Fibroblast of upper back skin (primary cell): ENCODE measurements at places on chromosomes 13 and 19.

GRCh38 chr13:85654227-85654626 lies 145.0 kb downstream of the SLITRK6 start:
- DNase-seq, result no peak

DNA sequence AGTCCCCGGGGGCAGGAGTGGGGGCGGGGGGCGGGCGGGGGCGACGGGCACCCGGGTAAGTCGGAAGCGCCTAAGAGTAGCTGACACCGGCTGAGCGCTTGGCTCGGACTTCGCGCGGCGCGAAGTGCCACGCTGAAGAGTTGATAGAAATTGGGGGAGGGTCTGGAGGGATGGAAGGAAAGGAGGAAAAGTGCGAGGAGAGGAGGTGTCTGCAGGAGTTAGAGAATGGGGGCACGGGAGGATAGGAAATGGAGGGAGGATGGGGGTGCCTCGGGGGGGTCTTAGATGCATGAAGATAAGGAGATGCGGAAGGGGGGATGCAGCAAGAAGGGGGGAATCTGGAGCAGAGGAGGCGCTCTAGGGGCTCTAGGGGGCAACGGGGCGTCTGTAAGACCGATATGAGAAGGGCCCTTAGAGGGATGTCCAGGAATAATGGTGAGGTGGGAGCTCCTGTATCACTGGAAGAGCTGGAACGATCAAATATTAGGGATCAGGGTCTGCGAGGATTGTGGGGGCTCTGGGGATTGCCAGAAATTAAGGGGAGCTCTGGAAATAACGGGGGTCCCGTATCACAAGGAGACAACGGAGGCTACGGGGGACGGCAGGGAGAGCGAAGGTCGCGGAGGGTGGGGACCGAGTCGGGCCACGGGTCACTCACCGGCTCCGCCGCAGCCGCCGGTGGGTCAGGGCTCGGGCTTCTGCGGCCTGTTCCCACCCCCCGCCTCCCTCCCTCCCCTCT lies at the start of gene MYPOP:
TSS of gene MYPOP (minus strand) at position 702 of the 739 bp plus-strand sequence. CDS start 840 bp downstream, outside the sequence.
- no peak for DNase-seq

DNA sequence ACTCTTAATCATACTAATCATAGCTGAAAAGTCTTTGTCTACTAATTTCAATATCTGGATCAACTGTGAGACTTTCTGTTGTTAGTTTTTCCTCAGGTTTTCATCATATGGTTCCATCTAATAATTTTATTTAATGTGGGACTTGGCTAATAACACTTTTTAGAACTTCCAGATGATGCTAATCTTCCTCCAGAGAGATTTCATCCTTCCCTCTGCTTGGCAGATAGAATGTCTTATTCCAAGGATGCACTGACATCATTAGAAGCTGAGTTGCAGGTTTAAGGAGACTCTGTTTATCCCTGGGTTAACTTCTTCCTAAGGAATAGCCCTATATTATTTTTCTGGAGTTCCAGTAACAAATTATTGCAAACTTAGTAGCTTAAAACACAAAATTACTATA lies 325.6 kb downstream of the COG6 start:
- no peak for DNase-seq

DNA sequence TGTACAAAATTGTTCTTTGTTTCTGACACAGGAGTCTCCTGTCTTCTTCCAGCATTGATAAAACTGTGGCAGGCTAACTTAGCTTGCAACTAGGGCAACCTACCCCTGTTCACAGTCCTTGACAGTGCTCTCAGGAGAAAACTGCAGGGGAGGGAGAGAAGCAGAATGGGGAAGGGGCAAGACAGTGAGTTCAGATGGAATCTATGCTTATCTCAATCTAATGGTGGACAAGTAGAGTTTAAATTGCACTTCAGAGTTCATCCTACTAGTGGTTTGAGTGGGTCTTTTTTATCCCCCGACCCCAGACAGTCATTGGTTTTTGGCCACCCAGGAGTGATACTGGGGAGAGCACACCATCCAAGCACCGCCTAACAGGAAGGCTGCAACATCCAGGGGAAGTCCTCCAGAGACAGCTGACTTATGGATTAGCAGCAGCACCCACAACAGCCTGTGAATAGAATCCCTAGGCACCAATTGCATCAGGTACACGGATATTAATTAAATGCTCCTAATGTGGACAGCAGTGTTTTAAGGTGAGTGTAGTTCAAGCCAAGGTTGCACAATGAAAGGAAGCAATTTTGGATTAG lies 236.6 kb downstream of the NHLRC3 start:
- DNase-seq, result no peak

- no peak for DNase-seq
Measured at GRCh38 chr13:47408546-47409319, 511.9 kb upstream of the HTR2A start.

- no peak for DNase-seq
Measured at GRCh38 chr13:34777089-34777913, 164.8 kb upstream of the NBEA start.

DNA sequence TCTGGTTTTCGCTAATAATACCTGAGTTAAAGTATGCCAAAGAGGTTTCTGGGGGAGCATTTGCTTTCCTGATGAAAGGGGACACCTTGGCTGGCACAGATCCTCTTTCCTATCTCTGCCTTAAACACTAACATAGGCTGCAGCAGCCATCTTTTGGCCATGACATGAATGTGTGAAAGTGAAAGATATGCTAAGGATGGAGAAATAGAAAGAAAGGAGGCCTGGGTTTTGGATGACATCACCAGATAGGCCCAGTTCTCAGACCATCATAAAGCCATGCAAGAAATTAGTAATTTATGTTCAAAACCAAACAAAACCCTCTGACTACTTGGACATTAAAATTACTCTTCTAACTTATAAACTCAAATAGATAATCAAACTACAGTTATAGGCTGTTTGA lies 279.7 kb downstream of the COG6 start:
- no peak for DNase-seq

GRCh38 chr13:64130171-64130570 lies 2714.5 kb upstream of the PCDH20 start:
- DNase-seq, result no peak

DNA sequence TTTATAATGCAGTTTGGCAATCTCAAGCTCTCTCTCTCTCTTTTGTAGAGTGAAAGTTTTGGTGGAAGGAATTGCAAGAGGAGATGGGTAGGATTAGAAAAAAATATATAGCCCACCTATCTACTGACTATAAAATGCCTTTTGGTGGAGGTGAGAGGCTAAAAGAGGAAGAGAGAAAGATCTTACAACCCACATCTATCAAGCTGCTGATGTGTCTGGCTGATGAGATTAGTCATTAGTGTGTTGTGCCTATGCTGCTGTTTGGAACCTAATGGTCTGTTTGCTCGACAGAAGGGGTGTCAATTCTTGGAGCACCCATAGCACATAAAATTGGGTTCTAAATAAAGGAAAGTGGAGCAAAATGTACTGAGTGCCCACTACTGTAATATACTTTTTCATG lies 411.0 kb downstream of the HS6ST3 start:
- DNase-seq, result no peak

DNA sequence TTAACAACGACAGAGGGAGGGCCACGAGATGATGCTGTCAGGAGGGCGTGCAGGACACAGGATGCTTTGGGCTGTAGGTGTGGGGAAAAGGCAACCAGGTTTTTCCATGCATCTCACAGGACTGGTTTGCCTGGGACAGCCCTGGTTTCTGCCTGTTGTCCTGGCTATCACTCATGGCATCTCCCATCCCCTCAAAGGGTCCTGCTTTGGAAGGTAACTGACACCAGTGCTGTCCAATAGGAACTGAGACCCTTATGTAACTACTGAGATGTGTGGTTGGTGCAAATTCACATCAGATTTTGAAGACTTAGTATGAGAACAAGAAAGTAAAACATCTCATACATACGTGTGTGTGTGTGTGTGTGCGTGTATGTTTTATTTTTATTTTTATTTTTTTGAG lies 144.2 kb downstream of the URI1 start:
- no peak for DNase-seq

- DNase-seq, result no peak
Measured at GRCh38 chr13:113053376-113053775, 52.2 kb upstream of the F7 start.

GRCh38 chr13:112592647-112593046 lies 4.7 kb upstream of the TUBGCP3 start:
- DNase-seq, result no peak

GRCh38 chr13:85031771-85032170 lies 767.4 kb downstream of the SLITRK6 start:
- no peak for DNase-seq

DNA sequence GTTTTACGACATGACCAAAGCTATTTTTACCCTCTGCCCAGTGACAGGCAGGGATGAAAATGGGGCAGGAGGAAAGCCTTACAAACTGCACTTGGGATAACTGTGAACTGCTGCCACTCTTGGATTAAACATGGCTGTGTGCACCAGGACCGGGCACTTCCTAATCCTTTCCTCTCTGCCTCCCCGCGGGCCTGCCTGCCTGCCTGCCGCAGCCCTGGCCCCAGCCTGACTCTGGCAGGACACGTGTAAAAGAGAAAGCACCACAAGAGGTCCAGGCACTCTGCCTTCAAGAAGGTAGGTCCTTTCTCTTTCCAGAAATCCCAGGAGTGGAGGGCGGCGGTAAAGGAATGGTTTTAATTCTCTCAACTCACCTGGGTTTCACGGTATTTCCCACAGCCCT lies 4.8 kb downstream of the TSHZ3 start:
- no peak for DNase-seq

GRCh38 chr13:50730496-50731351 lies 112.8 kb downstream of the DLEU7 start:
- peak; percentile 42 for DNase-seq

DNA sequence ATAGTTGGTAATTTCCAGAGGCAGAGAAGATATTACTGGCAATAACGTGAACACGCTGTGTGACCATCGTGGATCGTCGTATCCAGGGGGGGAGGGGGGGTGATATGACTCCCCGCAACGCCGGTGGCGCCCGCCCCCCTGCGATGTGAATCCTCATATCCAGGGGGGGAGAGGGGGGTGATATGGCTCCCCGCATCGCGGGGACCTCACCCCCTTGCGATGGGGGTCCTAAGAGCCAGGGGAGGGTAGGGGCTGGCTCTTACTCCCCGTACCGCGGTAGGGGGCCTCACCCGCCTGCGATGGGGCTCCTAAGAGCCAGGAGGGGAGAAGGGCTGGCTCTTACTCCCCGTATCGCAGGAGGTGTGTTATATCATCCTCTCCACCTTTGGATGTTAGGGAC lies 31.3 kb upstream of the RGCC start:
- no peak for DNase-seq

DNA sequence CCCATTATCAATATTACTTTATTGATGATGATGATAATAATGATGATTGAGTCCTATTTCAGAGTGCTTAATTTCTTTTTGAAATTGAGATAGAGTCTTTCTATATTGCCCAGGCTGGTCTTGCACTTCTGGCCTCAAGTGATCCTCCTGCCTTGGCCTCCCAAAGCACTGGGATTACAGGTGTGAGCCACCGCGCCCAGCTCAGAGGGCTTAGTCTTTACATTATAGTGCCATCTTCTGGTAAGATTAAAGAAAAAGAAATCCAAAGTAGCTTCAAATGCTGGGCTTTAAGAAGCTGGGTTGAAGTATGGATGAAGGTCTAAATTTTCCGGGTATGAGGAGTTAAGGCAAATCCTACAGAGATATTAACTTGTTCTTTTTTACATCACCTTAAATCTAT lies 3.4 kb upstream of the ZNF333 start:
- no peak for DNase-seq

- no peak for DNase-seq
Measured at GRCh38 chr13:24891476-24892108, 127.6 kb downstream of the RNF17 start.

DNA sequence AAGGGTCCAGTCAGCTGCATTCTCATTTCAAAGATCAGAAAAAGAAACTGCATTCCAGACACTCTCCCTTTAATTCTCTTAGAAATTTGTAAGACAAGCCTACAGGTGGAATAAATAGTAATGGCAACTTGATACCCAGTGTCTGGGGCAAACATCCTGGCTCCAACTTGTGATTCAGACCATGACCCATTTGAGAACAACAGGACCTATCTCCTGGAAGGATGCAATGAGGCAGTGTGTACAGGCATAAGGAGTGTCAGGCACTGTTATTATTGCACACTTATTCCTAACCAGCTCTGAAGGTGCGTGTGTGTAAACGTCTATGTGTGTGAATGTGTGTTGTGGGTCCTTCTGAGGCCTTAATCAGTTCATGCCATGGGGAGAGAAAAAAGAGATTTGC lies 13.9 kb downstream of the ERICH6B start:
- no peak for DNase-seq

DNA sequence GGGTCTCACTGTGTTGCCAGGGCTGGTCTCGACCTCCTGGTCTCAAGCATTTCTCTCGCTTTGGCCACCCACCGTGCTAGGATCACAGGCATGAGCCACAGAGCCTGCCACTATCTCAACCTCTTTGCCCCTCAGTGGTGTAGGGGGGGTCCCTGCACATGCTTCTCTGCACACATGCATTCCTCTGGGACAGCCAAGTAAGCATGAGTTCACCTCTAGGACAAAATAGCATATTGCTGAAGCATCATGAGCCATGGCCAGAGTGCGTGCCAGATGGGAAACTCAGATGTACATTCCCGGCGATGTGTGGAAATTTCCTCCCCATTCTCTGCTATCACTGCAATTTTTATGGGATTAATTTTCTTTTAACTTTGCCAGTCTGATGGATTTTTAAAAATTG lies 23.1 kb downstream of the CHAF1A start:
- peak; percentile 92 for DNase-seq

DNA sequence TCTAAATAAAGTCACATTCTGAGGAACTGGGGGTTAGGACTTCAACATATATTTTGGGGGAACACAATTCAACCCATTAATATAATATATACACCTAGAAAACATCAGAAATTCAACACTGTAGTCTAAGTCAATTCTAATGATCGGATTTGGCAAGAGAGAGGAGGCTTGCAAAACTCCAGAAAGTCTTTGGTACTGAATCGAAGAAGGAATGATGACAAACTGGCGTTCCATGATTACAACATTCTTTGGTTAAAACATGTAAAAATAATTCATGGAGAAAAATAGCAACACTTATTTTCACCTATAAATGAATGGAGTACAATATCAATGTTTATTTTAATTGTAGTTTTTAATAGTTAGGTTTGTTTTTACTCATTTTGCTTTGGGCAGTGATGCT lies 62.4 kb downstream of the MBNL2 start:
- no peak for DNase-seq

DNA sequence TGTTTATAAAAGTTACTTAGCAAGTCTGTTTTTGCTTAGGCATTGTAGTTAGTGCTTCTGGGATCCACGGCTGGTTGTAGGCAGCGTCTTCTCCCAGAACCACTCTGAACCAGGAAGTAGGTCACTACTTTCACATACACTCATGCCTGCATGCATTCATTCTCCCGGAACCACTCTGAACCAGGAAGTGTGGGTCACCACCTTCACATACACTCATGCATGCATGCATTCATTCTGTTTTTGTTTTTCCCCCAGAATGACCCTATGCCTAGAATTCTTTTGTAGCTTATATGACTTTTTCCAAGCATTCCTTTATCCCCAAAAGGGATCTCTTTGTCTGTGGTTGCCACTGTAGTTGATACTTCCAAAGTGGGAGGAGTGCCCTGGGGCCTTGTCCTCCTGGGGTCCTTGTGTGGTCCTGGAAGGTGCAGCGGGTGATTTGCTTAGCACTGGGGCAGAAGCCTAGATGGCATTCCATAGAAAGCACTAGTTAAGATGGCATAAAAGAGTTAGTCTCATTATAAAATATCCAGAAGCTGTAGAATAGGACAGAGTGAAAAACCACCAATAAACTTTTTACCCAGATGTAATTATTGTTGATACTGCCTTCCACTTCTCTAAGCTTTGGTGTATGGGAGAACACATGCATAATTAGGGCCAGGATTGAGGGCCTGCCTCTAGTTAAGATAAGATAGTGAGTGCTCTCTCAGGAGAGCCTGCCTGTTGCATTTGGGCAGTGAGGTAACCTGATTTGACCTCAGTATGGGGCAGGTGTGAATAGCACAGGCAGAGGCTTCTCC lies 68.6 kb upstream of the TEX29 start:
- DNase-seq, result peak; percentile 47

- DNase-seq, result no peak
Measured at GRCh38 chr19:16452325-16452724, 19.4 kb downstream of the EPS15L1 start.
